ENCODE measurements at places on chromosomes 16 and 17.

- DNase-seq, result no peak
Observed at GRCh38 chr17:74161503-74161875, 42.0 kb upstream of the RPL38 start.

GRCh38 chr17:39653662-39654331 lies 11.4 kb upstream of the TCAP start:
- peak; percentile 78 for DNase-seq

GRCh38 chr17:42122371-42123303 lies at the start of gene HSPB9:
TSS of gene HSPB9 (plus strand) at chr17:42122804. CDS start at chr17:42122851, 47 bp downstream.
- no peak for DNase-seq

DNA sequence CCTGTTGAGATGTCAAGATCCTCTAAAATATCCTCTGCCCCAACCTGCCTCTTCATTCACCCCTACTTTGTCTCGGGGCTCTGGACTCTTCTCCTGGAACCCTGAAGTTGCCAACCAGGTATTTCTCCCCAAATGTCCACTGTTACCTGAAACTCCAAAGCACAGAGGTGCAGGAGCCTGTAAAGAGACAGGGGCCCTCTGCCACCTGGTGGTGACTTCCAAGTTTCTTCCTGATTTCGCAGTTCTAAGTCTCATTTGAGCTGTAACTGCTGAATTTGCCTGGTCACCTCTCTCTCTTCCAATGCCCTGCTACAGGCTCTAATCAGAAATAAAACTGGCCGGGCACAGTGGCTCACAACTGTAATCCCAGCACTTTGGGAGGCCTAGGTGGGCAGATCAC lies 77.1 kb upstream of the RCVRN start:
- no peak for DNase-seq

DNA sequence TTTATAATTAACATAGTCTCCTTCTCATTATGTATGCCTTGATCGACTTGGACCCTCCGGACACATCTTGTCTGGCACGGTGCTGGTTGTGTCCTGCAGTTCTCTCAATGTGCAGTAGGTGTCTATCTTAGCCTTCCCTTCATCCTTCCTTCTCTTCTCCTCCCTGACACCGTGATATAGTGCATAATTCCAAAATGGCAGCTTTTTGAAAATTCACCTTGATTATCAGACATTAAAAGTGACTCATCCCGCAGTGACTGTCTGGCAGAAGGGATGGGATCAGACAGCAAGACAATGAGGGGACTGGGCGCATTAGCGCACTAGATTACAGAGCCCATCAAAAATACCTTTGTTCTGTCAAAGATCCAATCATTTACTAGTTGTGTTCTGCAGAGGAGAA lies 70.0 kb upstream of the PMFBP1 start:
- DNase-seq, result no peak

DNA sequence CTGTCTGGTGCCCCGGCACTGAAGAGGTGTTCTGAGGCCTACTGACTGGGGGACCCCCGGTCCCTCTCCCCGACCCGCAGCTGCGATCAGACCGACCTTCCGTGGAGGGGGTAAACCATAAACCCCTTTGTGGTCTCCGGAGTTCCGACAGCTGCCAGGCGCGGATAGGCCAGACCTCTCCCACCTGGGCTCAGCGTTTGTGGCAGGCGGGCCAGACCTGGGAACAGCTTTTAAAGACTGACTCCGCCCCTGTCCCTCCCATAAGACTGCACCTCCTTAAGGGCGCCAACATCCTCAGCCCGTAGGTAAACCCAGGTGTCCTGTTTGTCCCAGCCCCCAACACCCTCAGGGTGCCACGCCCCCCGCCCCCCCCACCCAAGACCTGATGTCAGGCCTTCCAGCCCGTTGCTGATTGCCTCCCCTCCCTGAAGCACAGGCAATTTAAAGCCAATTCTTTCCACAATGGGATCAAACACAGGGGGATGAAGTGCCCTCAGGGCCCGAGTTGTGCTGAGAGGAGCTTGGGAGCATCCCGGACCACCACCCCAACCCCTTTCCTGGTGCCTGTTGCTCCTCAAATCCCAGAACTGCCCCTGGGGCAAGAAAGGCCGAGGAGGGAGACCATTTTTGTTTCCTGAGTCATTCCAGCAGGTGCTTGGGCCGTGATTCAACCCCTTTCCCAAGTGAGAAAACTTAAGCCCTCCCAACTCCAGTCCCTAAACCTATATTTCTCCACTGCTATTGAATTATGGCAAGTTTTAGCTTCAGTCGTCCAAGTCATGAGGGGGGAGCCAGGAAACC lies at the start of gene SOX15:
Gene SOX15, minus strand, starts transcription at position 204 of the 801 bp plus-strand sequence. CDS start 418 bp downstream, outside the sequence.
- DNase-seq, result no peak

- no peak for DNase-seq
Observed at GRCh38 chr16:81410643-81411293, 33.8 kb upstream of the CMIP start.

- no peak for DNase-seq
Observed at GRCh38 chr17:70320673-70321345, 151.5 kb downstream of the KCNJ2 start.

DNA sequence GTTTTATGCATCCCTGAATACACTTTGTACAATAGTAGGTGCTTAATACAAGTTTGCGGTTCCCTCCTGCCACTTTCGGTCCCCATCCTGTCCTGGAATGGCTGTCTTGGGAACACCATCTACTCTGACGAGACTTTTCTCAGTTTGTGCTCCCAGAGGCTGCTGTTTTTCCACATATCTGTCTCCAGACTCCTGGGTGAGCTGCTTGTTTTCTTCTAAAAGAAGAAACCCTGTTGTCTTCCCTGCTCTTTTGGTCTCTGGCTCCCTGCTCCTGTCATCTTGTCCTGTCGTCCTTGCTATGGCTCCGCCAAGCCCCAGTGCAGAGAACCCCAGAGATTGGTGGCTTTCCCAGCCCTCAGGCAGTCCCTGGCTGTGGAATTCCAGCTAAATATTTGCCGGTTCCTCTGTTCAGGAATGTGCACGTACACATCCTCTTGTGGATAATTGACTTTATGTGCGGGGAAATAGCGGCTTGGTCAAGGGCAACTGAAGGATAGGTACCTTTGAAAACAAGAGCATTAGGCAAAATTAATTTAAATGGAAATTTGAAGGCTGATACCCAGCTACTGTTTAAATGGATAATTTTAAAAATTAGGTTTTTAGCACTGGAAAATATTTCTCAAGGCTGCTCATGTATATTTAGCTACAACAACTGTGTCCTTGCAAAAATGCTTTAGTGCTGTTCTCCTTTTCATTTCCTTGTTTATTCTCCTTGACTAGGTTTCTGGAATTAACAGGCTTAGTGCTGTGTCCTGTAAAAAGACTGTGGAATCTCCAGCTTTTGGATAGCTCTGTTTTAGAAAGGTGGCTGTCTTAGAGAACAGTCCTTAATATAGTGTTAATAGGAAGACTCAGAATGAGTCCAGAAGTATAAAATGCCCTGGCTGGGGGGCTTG lies 50.2 kb upstream of the SLC12A3 start:
- no peak for DNase-seq

DNA sequence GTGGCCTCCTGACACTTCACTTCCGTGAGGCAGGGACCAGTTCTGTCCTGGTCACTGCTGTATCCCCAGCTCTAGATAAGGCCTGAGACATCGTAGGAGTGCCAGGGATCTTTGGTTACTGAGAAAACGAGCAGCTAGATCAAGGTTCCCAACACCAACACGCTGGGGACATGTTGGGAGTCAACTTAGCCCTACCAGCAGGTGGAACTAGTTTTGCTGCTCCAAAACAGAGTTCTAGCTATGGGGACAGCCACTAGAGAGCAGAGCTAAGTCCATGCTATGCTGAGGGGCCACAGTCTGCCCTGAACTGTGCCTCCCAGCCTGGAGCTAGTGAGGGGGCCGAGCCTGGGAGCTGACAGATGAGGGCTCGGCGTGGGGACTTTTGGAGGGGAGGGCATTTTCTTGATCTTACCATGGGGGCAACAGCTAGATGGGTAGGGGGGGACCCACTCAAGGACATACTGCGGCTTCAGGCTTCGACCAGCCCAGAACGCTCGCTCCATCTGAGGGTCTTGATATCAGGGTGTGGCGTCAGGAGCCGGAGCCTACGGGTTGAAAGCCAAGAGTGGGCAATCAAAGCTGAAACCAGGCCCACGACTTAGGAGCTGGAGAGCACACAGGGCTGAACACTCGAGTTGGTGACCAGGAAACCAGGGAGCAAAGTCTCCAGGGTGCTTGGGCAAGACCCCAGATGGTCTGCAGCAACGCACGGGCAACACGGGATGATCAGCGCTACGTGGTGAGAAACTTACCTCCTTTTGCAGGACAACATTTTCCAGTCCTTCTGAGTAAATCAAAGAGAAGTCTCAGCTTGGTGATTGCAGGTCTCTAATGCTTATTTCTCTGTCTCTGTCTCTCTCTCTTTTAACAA lies 13.4 kb downstream of the SNX20 start:
- no peak for DNase-seq

GRCh38 chr16:89269805-89270665 lies 52.5 kb downstream of the ZNF778 start:
- no peak for DNase-seq

GRCh38 chr17:73533127-73533526 lies 111.1 kb downstream of the SDK2 start:
- DNase-seq, result no peak
